ENCODE measurements at places on chromosomes 12 and 14. TPM values are rescaled to one million over a fixed set of nuclear protein-coding genes. Genes with fewer than 3 reads are reported as not detected.

Gene NINJ2
- 5.2 TPM for total RNA-seq

Gene BIN2
- not detected for total RNA-seq

Gene NFATC4
- total RNA-seq = 96.9 TPM

DNA sequence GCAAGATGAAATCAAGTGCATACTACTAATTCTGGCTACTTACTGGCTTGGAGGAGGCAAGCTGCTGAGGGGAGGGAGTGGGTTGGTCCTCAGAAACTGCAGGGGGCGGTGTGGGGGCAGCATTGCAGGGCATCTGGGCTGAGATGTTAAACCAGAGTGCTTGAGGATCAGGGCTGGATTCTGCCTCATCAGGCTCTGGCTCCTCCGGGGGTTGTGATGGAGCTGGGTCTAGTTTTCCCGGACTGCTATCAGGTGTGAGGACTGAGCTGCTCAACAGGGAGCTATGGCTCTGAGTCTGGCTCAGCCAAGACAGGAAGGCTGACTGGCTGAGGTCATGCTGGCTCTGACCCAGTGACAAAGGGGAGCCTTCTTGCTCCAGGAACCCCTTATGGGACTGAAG lies 28.6 kb downstream of the BAZ2A start:
- H3K4me1 ChIP-seq = no peaks in the 10 kb centered on the region
- no peak overlapping the region for H3K4me3 ChIP-seq
- H3K27ac ChIP-seq = no peak overlapping the region
- no peaks in the 10 kb centered on the region for H3K27me3 ChIP-seq
- peaks cover 83% of the 10 kb centered on the region for H3K36me3 ChIP-seq

GRCh38 chr14:58198086-58198485 lies 1.9 kb upstream of the ACTR10 start:
- H3K36me3 ChIP-seq = no peaks in the 10 kb centered on the region
- H3K27me3 ChIP-seq = 0 out of 2 replicates have a peak, but pooled peaks cover under 1% of the 10 kb centered on the region
- H3K27ac ChIP-seq = no peak overlapping the region
- H3K4me3 ChIP-seq = no peak overlapping the region
- H3K4me1 ChIP-seq = peaks cover 17% of the 10 kb centered on the region

GRCh38 chr14:94113908-94114588 lies 3.5 kb downstream of the IFI27 start:
- H3K4me3 ChIP-seq = no peak overlapping the region
- DNase-seq = no peak
- H3K36me3 ChIP-seq = no peaks in the 10 kb centered on the region
- no peaks in the 10 kb centered on the region for H3K4me1 ChIP-seq

DNA sequence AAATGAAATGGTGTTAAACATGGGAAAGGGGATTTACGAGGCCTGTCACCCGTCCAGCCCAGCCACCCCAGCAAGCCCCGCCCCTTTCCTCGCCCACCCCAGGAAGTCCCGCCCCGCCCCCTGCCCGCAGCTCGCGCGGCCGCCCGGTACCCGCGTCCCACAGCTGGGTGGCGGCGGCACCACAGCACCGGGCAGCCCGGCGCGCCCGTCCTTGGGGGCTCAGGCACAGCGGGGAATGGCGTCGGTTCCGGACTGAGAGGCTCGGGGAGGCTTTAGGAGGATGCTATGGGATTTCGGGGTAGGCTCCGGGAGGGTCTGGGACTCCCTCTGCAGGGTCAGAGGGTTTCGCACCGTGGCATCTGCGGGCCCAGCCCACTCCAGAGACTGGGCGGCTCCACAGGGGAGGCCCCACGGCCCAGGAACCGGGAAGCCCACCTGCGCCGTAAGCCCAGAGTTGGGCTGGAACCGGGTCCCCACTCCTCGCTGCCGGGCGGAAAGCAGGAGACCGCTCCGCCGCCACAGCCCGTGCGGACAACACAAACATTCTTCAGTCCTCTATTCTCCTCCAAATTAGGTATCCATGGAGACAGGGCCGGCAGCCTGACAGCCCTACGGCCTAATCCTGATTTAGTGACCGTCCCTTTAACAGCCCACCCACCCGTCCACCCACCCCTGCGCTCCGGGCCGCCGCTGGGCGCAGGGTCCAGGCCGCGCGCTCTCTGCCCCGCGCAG lies 1.4 kb downstream of the FIGNL2 start:
- H3K36me3 ChIP-seq = no peaks in the 10 kb centered on the region
- no peaks in the 10 kb centered on the region for H3K4me1 ChIP-seq
- peak; percentile 46 for DNase-seq
- H3K4me3 ChIP-seq = peak overlapping the region; percentile 66

DNA sequence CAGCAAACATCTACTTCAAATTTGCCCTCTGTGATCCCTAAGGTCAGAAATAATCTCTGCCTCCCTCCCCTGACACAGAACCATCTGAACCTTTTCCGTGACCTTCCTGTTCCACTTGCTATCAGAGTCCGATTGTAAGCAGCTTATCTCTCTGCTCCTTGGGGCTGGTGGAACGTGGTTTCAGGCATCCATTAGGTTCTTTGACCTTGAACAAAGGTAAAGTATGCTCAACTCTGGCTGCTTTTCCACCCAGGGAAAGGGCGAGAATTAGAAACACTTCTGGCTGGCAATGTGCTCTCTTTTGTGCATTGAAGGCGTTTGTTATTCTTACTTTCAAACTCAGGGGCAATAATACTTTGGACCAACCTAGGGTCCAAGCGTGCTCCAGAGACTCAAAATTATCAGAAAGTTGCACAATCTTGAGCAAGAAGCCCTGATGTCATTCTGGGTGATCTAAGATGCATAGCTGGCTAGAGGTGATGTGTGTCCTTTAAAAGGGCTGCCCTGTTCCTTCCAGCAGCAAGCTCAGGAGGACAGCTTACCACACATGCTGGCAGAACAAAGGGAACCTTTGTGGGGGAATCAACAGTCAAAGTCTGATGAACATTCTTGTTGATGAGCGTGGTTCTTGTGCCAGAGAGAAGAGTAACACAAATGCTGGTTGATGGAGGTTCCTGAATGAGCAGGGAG lies 29.8 kb downstream of the ADGRD1 start:
- H3K4me3 ChIP-seq = no peak overlapping the region
- H3K27me3 ChIP-seq = no peaks in the 10 kb centered on the region
- peak; percentile 10 for DNase-seq
- no peaks in the 10 kb centered on the region for H3K36me3 ChIP-seq
- no peaks in the 10 kb centered on the region for H3K4me1 ChIP-seq

DNA sequence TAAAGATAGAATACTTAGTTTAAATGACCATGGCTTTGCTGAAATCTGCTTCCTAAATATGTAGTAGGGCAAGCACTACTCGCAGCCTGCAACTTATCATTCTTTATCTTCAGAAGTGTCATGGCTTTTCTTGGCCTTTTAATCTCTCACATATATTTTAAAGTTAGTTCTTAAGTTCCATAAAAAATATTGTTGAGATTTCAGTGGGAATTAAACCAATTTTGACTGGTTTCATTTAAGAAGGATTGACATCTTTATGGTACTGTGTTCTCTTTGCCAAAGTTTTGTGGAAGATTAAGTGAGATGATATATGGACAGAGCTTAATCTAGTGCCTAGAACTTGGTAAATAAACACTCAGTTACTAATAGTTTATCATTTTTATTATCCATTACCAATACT lies 56.7 kb downstream of the KIAA0586 start:
- no peaks in the 10 kb centered on the region for H3K27me3 ChIP-seq
- no peak overlapping the region for H3K4me3 ChIP-seq
- DNase-seq = no peak
- H3K36me3 ChIP-seq = peaks cover 7% of the 10 kb centered on the region
- H3K4me1 ChIP-seq = no peaks in the 10 kb centered on the region
- H3K27ac ChIP-seq = no peak overlapping the region

- H3K27me3 ChIP-seq = no peaks in the 10 kb centered on the region
- H3K36me3 ChIP-seq = no peaks in the 10 kb centered on the region
- no peak overlapping the region for H3K27ac ChIP-seq
- no peak overlapping the region for H3K4me3 ChIP-seq
Observed at GRCh38 chr12:34388636-34389377, 366.5 kb downstream of the ALG10 start.

DNA sequence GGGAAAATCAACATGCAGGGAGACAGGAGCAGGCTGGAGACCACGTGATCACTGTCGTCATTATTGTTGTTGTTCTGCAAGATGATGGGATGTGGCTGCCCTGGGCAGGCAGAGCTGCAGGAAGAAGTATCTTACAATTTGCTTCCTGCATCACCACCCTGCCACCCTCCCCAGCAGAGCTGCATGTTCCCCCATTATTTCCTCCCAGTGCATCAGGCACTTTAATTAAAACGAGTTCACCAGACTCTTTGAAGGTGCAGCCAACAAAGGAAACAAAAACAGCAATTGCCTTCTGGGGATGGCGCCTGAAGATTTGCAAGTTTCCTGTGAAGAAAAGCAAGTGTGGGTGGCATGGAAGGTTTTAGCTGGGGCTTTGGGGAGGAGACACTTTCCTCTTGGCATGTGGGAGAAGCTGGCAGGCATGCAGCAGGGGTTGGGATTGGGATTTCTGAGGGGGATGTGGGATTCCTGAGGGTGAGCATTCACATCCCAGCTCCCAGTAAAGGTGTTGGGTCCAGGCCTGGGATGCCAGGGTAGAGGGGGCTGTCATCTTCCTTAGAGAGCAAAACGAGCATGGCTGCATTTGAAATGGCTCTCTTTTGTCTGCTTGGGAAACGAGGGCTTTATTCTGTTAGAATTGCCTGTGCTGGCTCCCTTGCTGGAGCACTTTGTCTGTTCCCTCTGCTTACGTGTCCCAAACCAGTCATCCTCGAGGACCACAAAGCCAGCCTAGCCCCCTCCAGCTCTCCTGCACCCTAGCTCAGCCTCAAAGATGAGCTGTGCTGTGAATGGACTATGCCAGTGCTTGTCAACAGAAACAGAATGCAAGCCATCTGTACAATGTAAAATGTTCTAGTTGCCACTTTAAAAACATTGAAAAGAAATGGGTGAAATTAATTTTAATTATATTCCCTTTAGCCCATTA lies 11.5 kb upstream of the C14orf132 start:
- no peak overlapping the region for H3K27ac ChIP-seq
- no peak overlapping the region for H3K4me3 ChIP-seq
- peaks cover 26% of the 10 kb centered on the region for H3K27me3 ChIP-seq
- no peaks in the 10 kb centered on the region for H3K4me1 ChIP-seq
- no peaks in the 10 kb centered on the region for H3K36me3 ChIP-seq
